Fibroblast of the conjunctiva (primary cell): ENCODE measurements at places on chromosomes 5 and 9.
A peak's percentile ranks its signal among the peaks of the same experiment; 100 is the strongest.

GRCh38 chr5:139212486-139212885, 14.3 kb upstream of the SIL1 start:
- no peak for DNase-seq

DNA sequence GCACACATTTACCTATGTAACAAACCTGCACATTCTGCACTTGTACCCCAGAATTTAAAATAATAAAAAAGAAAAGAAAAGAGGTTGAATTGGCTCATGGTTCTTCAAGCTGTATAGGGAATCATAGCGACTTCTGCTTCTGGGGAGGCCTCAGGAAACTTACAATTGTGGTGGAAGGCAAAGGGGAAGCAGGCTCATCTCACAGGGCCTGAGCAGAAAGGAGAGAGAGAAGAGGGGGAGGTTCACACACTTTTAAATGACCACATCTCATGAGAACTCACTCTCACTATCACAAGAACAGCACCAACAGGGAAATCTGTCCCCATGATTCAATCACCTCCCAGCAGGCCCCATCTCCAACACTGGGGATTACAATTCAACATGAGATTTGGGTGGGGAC, 214.6 kb downstream of the CDK5RAP2 start:
- DNase-seq: no peak

- DNase-seq: no peak
These were observed 9.6 kb downstream of the NDFIP1 start for GRCh38 chr5:142118155-142118686.

- peak; percentile 93 for DNase-seq
These were observed at the start of gene ZNF300 for GRCh38 chr5:150904479-150905311. TSS of gene ZNF300 (minus strand) at chr5:150904980. CDS start at chr5:150903155, 1,825 bp downstream.

DNA sequence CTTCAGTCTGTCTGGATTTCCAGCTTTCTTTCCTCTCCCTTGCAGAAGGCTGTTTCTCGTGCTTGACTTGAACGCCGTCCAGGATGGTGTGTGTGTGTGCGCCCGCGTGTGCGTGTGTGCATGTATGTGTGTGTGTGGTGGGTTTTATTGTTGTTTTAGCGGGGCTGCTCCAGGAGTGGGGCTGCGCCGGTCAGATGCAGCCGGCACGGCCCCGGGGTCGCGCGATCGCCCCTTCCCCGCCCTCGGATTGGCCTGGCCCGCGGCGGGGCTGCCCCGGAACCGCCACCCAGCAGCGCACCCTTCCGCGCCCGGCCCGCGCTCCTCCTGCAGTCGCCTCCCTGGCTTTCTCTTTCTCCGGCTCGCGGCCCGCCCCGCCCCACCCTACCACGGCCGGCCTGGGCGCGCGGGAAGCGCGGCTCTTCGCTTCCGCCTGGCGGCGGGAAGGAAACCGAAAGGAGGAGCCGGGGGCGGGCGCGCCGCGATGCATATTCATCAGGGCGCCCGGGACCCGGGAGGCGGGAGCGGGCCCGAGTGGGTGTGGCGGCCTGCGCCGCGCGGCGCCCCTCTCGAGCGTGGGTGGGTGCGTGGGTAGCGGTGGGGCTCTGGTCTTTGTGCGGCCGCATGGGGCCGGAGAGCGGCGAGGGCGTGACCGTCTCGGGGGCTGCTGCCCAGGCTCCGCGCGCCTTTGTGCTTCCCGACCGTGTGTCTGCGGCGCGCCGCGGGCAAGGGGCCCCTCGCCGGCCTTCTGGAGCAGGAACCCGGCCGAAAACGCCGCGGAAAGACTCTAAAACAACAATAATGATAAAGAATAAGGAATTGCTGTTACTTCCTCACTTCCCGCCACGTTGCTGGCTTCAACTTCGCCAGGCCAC, 8.5 kb upstream of the NFIB start:
- peak; percentile 85 for DNase-seq

DNA sequence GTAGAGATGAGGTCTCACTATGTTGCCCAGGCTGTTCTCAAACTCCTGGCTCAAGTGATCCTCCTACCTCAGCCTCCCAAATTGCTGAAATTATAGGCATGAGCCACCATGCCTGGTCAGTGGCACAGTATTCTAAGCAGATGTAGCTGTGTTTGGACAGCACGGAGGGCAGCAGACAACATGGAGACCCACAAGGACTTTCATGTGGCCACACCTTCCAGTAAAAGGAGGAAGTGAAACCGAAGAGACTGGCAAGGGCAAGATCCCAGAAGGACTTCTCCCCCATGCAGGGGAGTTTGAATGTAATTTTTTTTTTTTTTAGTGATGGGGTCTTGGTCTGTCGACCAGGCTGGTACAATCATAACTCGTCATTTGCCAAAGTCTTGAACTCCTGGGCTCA, 172.2 kb downstream of the TRPM3 start:
- no peak for DNase-seq

GRCh38 chr5:58187432-58188261, 272.2 kb downstream of the PLK2 start:
- DNase-seq: no peak

DNA sequence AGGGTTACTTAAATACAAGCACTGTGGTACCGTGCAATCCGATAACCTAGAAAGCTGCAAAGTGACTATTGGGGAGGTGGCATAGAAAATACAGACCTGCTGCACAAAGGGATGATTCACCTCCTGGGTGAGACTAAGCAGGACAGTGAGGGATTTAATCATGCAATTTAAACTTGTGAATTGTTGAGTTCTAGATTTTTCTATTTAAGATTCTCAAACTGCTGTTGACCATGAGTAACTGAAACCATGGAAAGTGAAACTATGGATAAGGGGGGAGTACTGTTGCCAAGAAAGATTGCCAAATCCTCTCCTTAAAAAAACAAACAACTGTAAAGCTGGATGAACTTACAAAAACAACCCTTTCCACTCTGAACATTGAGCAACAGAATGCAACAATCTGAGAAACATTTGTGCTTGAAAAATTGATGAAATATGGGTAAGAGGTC, 61.5 kb upstream of the NUDT12 start:
- peak; percentile 96 for DNase-seq

GRCh38 chr9:124385623-124386022, 29.6 kb downstream of the PSMB7 start:
- DNase-seq: no peak

- no peak for DNase-seq
These were observed 76.3 kb downstream of the HSPA4 start for GRCh38 chr5:133128066-133128465.

DNA sequence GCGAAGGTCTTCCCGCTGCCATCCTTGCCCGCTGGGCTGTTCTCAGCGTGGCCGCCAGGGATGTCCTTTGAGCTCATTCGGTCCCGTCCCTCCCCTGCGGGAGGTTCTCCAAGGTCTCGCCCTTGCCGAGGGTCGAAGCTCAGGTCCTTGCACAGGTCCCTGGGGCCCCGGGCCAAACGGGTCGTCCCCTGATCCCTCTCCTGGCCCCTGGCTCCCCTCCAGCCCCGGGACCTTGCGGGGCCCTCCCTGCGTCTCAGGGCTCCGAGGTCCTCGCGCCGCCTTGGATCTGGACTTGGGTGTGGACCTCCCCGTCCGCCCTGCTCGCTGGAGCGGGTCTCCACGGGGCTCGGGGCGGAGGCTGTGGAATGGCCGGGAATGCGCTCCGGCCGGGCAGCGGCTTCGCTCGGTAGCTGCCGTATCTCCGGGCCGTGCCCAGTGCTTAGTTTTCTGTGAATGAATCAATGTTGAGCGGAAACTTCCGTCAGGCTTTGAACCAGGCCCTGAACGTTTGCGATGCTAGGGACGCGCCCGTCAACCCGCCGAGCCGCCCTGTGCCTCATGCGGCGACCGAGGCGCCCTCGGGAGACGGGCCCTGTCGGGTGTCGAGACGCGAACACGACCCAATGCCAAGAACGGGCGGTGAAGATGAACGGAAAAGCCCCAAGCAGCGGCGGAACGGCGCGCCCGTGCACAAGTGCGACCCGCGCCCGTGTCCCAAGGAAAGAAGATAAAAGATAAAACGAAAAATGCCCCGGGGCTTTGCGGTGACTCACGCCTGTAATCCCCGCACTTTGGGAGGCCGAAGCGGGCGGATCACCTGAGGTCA, 780 bp downstream of the RNU6ATAC start:
- no peak for DNase-seq

- DNase-seq: no peak
These were observed 55.2 kb downstream of the SLC28A3 start for GRCh38 chr9:84285381-84285780.

DNA sequence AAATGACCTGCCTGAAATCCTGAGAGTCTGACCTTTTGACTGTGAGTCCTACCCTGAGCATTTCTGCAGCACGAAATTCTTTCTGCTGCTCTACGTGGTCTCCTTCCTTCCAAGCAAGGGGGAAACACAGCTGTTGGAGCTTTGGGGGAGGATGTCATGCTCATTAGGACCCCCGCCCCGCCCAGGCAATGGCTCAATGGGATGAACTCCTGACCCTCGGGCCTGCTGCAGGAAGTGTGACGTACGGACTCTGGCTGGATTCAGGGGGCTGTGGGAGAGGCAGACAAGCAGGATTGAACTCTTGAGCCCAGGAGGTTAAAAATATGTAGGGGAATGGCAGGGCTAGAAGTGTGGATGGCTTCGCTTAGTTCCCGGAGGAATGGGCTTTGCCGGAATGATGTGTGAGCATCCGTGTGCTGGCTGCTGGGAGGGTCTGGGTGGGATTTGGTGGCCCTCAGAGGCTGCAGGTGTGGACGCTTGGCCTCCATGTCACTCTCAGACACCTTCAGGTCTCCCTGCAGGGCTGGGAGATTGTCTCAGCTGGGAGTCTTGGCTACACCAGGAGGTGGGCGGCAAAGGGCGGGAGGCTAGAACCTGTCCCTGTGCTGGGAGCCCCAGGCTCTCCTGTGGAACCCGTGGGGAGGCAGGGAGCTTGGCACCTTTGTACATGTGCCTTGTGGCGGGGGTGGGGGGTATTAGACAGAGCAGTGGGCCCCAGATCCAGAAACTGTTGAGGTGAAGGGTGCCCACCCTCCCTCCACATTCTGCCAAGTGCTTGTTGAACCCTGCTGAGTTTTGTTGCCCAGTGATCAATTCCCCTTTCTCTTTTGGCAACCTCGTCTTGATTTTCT, 26.3 kb downstream of the STC2 start:
- no peak for DNase-seq

DNA sequence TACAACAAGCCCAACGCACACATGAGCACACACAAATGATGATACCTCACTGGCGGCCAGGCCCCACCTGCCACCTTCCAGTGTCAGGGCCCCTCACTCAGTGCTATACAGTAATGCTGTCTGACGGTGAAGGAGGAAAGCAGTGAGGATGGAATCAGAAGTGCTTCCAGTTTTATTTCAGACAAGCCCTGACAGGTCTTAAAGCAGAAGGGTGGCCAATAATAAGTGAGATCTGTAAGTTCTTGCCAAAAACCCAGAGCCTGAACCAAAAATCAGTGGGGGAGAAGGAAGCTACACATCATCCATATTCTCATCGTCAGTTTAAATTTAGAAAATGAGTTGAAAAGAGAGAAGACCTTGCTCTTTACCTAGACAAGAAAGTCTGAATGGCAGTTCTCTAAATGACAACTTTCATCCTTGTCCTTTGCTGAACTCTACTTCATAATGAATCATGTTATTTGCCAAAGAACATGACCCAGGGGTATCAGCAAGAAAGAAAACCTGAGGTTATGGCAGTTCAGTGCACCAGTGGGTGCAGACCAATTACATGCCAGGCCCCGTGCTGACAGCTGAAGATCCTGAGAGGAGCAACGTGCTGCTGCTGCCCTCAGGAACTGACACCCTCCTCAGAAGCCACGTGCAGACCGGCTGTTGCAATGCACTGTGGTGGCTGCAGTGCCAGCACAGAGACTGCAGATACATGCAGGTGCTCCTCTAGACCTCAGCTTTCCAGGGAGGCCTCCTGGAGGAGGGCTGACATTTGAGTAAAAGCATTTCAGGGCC, 118.7 kb downstream of the DROSHA start:
- DNase-seq: no peak

GRCh38 chr9:136550439-136551289, 4.8 kb upstream of the NOTCH1 start:
- no peak for DNase-seq

GRCh38 chr9:35533398-35533797, 43.5 kb downstream of the RUSC2 start:
- DNase-seq: no peak

DNA sequence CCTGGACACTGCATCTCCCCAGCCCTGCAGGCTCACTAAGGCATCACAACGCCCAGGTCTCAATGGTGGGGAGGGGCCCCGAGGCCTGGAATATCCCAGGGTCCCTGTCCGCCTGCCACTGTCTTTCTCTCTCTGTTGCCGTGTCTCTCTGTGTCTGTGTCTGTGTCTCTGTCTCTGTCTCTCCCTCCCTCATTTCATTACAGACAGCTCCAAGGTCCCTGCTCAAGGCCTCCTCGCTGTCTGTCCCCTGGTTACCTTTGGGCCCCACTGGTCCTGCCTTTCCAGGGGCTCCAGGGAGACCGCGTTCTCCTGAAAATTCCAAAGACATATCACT, 3.2 kb downstream of the FCN1 start:
- DNase-seq: no peak

DNA sequence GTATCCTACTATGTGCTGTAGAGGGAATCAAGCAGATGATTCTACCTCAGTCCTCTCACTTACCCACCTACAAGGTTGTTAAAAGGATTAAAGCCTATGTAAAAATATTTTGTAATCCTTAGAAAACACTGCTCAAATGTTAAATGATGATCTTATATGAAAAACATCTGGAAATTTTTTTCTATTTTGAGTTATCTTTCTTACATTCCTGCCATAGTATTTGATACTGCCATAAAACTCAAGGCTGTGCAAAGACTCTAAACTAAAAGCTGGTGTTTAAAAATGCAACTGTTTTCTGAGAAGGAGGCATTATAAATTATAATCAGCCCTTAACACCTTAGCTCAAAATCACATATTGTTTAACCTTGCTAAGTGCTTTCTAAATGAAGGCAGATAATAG, 474.2 kb downstream of the PRELID2 start:
- DNase-seq: no peak

- no peak for DNase-seq
These were observed 112.4 kb downstream of the ANXA2R start for GRCh38 chr5:42927730-42928129.

DNA sequence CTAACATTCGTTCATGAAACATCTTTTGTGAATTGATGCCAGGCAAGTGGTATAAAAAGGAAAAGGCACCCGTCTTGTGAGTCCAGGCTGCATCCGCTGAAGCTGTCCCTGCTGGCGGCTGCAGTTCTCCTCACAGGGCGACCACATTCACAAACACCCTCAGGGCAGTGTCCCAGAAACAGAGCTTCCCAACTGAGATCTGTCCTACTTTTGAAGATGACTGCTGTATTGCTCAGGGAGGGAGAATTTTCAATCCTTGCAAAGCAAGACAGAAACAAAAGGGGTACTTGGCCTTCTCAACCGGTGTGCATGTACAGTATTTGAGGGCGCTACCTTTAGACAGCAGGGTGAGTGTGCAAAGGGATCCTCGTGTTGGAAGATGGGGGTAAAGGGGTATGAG, 316.1 kb downstream of the GADD45G start:
- no peak for DNase-seq

GRCh38 chr5:36078430-36078829, 11.7 kb upstream of the UGT3A2 start:
- DNase-seq: no peak

GRCh38 chr5:162473041-162473714, 405.6 kb downstream of the GABRG2 start:
- DNase-seq: no peak

- DNase-seq: peak; percentile 73
These were observed 89.3 kb downstream of the SEMA5A start for GRCh38 chr5:9456435-9457042.
